ENCODE measurements at places on chromosomes 3 and 15.

- DNase-seq: no peak
These were observed 467.5 kb downstream of the C3orf38 start for GRCh38 chr3:88617283-88617682.

- DNase-seq: no peak
These were observed 50.9 kb downstream of the C3orf20 start for GRCh38 chr3:14725564-14726440.

- no peak for DNase-seq
These were observed 350.5 kb downstream of the EPHB1 start for GRCh38 chr3:135145581-135145980.

- DNase-seq: peak; percentile 66
These were observed 30.0 kb downstream of the STARD5 start for GRCh38 chr15:81293728-81294515.

GRCh38 chr3:32257641-32258438 lies 19.4 kb downstream of the CMTM8 start:
- DNase-seq: no peak

DNA sequence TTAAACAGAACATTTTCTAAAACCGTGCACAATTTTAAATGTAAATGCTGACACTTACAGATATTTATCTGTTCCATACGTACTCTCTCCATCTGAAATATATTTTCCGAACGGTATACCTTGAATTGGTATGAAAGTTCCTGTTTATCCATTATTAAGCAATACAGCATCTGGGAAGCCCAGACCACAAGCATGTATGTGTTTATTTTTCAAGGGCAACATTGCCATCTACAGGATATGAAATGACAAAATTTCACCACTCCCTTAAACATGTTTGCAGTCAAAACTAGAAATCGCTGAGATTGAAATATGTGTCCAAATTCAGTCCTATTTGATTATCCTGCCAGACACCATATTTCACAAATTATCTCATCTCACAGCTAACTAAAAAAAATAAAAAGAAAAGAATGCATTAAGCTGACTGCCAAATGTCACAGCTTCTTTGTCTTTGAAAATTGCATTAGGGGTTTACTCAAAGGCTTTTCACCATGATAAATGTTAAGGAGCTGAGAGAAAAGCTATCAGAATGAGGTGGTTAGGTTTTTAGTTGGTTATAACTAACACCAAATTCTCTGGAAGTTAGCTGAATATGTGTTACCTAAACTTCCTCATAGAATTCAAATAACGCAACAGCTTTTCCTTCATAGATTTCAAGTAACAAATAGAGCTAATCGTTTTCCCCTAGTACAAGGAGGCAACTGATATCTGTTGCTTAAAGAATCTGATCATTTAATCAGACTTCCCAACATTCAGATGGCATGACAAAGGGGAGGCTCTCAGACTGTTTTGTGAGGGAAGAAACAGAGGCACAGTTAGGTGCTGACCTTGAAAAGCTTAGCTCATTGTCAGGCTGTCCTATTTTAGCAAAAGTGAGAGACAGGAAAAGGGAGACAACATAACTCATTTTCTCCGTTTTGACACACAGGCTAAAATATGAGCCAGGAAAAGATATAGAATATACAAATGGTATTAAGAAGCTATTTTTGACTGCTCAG lies 533.1 kb downstream of the TBL1XR1 start:
- DNase-seq: no peak

- no peak for DNase-seq
These were observed 103.5 kb downstream of the LPP start for GRCh38 chr3:188257384-188258026.

DNA sequence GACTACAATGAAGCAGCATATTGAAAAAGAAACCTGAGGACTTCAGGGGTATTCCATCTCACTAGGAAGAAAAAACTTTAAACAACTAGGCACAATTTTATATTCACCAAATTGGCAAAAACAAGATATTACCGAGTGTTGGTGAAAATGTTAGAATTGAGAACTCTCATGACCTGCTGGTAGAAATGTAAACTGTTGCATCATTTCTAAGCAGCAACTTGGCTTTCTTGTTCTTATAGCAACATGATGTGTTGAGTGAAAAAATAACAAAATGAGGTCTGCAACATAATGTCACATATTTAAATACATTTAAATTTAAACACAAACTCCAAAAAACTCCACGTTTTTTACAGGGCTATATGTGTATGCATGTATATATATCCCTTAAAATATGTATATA lies 59.0 kb upstream of the SPPL2A start:
- no peak for DNase-seq

DNA sequence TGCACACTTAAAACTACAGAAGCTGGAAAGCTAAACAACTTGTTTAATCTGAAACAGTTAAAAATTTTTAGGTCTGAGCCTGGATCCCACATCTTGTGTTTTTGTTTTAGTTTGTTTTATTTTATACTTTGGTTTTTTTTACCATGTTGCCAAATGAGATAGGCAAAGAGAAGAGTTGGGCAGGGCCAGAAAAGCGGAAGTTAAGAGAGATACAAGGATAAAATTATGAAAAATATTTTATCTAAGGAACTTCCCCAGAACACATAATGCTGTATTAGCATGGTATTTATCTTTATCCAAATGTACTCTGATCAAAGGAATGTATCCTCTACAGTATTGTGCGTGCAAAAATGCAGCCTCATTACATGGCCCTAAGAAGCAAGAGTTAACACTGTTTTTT lies 50.7 kb downstream of the PROS1 start:
- DNase-seq: no peak

DNA sequence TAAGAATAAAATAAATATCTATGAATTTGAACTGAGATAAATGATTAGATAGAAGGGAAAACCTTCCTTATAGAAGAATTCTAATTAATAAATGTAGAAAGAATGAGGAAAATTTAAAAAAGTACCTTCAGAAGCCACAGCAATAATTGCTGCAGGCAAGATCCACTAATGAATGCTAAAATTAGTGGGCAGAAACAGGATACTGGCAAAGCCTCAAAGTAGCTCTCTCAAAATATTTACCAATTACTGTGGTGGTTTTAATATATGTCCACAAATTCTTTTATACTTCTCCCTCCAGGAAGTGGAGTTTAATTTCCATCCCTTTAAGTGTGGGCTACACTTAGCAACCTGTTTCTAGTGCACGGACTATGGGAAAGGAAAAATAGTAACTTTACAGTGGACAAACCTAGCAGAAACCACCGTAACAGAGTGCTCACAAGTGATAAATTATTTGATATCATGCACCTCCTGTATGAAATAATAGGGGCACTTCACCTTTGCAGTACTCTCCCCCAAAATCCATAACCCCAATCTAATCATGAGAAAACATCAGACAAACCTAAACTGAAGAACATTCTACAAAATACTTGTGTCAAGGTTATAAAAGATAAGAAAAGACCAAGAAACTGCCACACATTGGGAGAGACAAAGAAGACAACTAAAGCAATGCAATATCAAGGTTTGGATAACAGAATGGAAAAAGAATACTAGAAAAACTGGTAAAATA lies 6.8 kb downstream of the PEAK1 start:
- DNase-seq: no peak

GRCh38 chr3:1037631-1038030 lies 55.2 kb upstream of the CNTN6 start:
- DNase-seq: no peak

DNA sequence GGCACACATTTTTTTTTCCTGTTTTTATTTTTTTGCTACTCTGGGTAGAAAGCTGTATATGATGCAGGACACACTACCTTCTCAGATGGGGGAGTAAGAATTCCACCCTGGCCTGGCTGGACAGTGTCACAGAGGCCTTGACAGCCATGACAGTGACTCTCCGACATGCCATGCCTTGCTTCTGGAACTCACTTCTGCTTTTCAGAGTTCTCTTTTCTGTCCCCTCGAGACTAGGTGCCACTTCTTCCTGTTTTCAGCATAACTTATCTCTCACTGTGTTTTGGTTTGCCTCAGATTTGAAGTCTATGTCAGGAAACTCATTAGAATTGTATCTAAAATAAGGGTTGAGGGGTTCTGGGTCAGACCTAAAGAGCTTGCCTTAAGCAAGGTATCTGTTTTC lies 69.1 kb upstream of the SEC13 start:
- DNase-seq: no peak

DNA sequence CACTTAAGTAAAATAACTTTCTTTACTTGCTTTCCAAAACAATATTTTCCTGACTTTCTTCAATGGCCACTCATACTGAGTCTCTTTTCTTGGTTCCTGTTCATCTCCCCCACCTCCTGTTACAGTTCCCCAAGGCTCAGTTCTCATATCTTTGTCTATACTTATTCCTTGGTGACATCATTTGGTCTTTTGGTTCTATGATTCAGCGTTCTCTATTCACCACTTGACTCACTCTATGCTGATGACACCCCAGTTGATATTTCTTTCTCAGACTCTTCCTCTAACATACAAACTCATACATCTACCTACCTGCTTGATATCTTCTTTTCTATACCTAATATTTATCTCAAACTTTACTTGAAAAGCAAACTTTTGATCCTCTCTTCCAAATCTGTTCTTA lies 85.0 kb upstream of the P3H2 start:
- no peak for DNase-seq

DNA sequence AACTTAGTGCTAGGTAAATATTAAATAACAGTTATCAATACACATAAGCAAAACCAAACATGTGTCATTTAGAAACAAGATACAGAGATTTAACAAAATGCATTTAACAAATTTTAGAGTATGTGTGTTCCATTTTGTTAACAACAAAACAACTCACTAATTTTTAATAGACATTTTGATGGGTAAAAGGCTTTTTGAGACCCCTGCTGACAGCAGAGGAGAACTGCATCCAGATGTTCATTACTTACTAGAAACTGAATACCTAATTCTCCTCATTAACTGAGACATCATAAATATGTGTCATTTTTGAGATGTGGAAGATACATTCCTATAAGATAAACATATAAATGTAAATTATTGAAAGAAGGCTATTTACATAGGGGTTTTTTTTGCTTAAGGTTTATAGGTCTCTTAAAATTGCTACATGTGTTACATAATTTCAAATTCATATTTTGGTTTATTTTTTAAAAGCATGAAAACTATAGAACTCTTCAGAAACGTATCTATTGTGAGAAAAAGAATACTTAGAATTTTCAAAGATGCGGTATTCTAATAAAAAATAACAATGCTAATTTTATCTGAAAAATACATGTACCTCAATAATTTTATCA lies 1009.8 kb downstream of the TUSC7 start:
- no peak for DNase-seq

GRCh38 chr15:64717735-64718495 lies 57.5 kb downstream of the RBPMS2 start:
- no peak for DNase-seq

DNA sequence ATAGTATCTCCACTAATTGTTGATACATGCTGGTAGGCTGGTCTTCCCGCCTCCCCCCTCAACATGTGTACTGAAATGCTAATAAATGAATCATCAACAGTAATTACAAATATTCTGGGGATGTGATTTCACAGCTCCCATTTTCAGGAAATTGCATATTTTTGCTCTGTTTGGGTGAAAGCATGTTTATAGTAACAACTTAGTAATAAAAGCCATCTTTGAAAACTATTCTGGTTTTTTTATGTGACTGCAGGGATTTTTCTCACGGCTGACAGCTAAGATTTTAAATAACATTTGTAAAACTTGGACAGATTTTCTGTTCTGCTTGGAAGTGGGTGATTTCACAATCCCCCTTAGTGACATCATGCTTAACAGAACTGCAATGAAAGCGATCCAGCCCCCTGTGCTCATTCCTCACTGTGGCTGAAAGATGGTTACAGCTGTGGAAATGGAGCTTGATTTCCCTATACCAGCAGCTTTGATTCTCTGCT lies 25.6 kb upstream of the FAM174B start:
- DNase-seq: no peak

DNA sequence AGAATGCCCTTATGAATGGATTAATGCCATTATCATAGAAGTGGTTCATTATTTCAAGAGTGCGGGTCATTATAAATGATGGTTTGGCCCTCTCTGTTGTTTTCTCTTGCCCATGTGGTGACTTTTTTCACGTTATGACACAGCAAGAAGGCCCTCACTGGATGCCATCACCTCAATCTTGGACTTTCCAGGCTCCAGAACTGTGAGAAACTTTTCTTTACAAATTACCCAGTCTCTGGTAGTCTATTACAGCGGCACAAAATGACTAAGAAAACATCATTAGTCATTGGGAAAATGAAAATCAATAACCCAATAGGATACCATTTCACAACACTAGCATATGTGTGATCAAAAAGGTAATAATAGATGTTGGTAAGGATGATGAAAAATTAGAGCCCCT lies 119.0 kb upstream of the LPP start:
- DNase-seq: no peak

Data from effector memory CD4-positive, alpha-beta T cell (primary cell).